Uterus (tissue), 4 donors: ENCODE measurements at places on chromosomes 3 and 15. TPM values are rescaled to one million over a fixed set of nuclear protein-coding genes. Genes with fewer than 3 reads are reported as not detected.

LAMB2 gene
- total RNA-seq: 604 TPM

PAQR9 gene
- total RNA-seq: not detected

LARP6 gene
- 33.7 TPM for total RNA-seq

ZIC1 gene
- not detected for total RNA-seq

MASP1 gene
- 80.7 TPM for total RNA-seq

SPINT1 gene
- total RNA-seq: 38.1 TPM

APPL1 gene
- total RNA-seq: 114 TPM

TNFAIP8L3 gene
- 40.5 TPM for total RNA-seq

ADCY5 gene
- 21.1 TPM for total RNA-seq

GMNC gene
- not detected for total RNA-seq

- no peaks in the 10 kb centered on the region for H3K27me3 ChIP-seq
- no peak overlapping the region for H3K4me3 ChIP-seq
- H3K27ac ChIP-seq: peak overlapping the region; percentile 33
- H3K36me3 ChIP-seq: no peaks in the 10 kb centered on the region
- DNase-seq: peak; percentile 39
Measured at GRCh38 chr15:63857461-63857856, 23.7 kb upstream of the HERC1 start.

GRCh38 chr3:9782770-9783169 lies 9.5 kb downstream of the TADA3 start:
- no peaks in the 10 kb centered on the region for H3K27me3 ChIP-seq
- no peaks in the 10 kb centered on the region for H3K36me3 ChIP-seq
- DNase-seq: no peak
- no peak overlapping the region for H3K27ac ChIP-seq
- no peak overlapping the region for H3K4me3 ChIP-seq

GRCh38 chr3:147620906-147621305 lies 211.7 kb downstream of the ZIC1 start:
- no peak overlapping the region for H3K4me3 ChIP-seq
- H3K36me3 ChIP-seq: no peaks in the 10 kb centered on the region
- no peaks in the 10 kb centered on the region for H3K27me3 ChIP-seq
- DNase-seq: no peak
- no peak overlapping the region for H3K27ac ChIP-seq

DNA sequence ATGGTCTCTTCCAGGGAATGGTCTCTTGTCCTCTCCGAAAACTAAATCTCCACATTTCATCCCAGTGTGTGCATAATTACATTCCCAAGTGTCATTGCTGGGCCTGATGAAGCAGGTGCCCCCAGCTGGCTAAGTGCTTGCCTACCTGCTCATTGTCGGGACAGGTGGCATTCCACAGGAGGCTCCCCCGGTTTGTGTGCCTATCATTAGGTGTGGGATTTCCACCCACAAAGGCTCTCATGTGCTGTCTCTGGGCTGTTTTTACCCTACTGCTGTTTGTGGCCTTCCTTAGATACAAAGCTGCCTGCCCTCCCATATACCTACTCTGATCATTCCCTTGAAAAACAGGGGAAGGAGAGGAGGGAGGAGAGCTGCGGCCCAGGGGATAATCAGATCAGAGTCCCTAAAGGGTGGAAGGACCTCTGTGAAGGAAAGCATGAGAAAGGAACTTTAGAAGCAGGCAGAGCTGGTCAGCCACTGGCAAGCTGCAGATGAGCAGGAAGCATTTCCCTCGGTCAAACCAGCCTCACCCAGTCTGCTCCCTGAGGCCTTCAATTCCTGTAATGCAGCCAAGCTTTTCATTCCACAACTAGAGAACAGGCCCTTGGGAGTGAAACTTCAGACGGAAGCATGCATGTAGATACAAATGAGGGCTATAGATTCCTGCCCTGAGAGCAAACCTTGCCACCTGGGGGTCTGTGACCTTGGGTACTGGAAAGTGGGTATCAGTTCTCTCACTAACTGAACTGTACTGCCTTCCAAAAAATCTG lies 60.7 kb upstream of the HEG1 start:
- H3K4me3 ChIP-seq: no peak overlapping the region
- no peak overlapping the region for H3K27ac ChIP-seq
- no peaks in the 10 kb centered on the region for H3K27me3 ChIP-seq
- H3K4me1 ChIP-seq: no peaks in the 10 kb centered on the region
- no peaks in the 10 kb centered on the region for H3K36me3 ChIP-seq
- DNase-seq: no peak

GRCh38 chr3:111414531-111414930 lies 127.5 kb upstream of the CD96 start:
- no peak overlapping the region for H3K4me3 ChIP-seq
- H3K4me1 ChIP-seq: no peaks in the 10 kb centered on the region
- no peaks in the 10 kb centered on the region for H3K36me3 ChIP-seq

DNA sequence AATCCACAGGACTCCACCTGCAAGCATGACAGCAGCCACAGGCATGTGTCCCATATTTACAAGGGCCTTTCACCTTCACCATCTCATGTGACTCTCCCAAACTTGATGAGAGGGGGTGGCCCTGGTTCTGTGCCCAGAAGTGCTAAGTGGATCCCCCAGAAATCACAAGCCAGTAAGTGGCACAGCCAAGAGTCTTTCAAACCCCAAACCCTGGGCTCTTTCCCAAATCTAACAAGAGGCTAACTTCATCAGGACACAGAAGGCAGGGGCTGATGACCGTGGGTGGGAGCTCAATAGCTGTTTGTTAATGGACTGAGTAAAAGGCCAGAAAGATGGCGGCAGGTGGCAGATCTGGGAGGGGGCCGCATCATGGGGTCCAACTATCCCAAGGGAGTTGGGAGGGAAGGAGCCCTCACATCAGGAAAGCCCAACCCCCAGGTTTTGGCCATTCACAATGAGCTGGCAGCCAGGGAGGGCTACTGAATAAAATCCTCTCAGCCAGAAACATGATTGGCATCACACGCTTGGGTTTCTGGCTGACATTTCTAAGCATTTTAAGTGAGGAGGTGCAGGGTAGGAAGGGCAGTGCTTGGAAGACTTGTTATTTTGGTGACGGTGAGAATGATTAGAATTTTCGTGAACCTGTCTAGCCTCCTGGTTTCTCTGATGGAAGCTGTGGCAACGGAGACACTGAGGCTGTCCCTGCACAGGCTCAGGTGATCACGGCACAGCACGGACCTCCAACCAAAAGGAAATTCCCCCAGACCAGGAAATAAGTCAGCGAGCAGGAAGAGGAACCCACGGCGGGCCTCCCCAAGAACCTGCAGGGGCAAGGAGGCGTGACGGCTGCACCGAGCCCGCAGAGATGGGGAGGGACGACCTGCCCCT lies 109.3 kb downstream of the OXNAD1 start:
- H3K4me3 ChIP-seq: no peak overlapping the region
- H3K27me3 ChIP-seq: no peaks in the 10 kb centered on the region
- peak overlapping the region; percentile 87 for H3K27ac ChIP-seq
- no peaks in the 10 kb centered on the region for H3K36me3 ChIP-seq
- DNase-seq: no peak

GRCh38 chr3:43734685-43735084 lies 43.9 kb downstream of the ABHD5 start:
- DNase-seq: no peak
- H3K27me3 ChIP-seq: no peaks in the 10 kb centered on the region
- H3K27ac ChIP-seq: no peak overlapping the region
- no peak overlapping the region for H3K4me3 ChIP-seq
- no peaks in the 10 kb centered on the region for H3K36me3 ChIP-seq

GRCh38 chr3:189270248-189270832 lies 98.6 kb downstream of the TPRG1 start:
- no peak overlapping the region for H3K4me3 ChIP-seq
- DNase-seq: no peak

GRCh38 chr3:149145356-149145755 lies 15.9 kb downstream of the HPS3 start:
- no peaks in the 10 kb centered on the region for H3K27me3 ChIP-seq
- no peak for DNase-seq
- no peaks in the 10 kb centered on the region for H3K36me3 ChIP-seq
- H3K4me1 ChIP-seq: no peaks in the 10 kb centered on the region
- H3K27ac ChIP-seq: no peak overlapping the region

DNA sequence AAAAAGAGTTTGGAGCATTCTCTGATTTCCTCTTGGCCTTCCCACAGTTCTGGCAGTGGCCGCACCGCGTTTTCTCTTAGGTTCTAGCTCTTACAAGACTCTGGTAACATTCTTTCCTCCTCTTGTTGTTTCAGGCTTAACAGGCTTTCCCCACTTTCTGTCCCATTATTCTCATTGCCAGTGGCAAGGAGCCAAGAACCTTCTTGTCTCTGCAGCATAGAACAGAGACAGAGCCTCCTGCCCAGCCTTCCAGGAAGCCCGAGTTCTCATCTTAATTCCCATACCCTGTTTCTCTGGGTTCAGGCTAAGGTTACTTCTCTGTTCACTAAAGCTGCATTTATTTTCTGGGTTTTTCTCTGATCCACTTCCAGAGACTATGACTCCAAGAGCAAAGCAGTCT lies 61.1 kb downstream of the DUT start:
- no peaks in the 10 kb centered on the region for H3K36me3 ChIP-seq
- H3K4me1 ChIP-seq: no peaks in the 10 kb centered on the region
- H3K27me3 ChIP-seq: no peaks in the 10 kb centered on the region
- DNase-seq: peak; percentile 69
- H3K4me3 ChIP-seq: no peak overlapping the region

- H3K27me3 ChIP-seq: no peaks in the 10 kb centered on the region
- no peak overlapping the region for H3K27ac ChIP-seq
- H3K36me3 ChIP-seq: no peaks in the 10 kb centered on the region
- H3K4me3 ChIP-seq: no peak overlapping the region
Measured at GRCh38 chr3:154013736-154014135, 107.5 kb upstream of the ARHGEF26 start.

DNA sequence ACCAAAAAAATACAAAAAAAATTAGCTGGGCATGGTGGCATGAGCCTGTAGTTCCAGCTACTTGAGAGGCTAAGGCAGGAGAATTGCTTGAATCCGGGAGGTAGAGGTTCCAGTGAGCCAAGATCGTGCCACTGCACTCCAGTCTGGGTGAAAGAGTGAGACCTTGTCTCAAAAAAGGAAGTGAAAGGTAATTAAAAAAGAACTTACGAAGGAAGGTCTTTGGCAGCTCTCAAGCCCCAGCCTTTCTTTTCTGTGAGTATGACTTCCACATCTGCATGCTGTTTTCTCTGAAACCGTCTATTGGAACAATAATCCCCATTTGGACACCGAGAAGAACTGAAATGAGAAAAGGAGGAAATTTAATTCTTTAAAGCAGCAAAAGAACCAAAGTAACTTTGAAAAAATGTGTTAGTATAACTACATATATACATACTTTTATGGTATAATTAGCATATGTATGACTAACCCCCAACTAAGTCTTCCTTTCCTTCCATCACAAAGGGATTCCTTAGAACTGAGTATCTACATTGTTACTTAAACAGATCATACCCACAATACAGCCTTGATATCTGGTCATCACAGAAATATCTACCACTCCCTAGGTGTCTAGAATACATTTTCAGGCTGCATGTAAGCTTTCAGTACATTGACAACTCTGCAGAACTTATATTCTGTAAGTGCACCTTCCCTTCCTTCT lies 50.1 kb downstream of the SETD2 start:
- H3K36me3 ChIP-seq: no peaks in the 10 kb centered on the region
- no peak overlapping the region for H3K4me3 ChIP-seq
- no peaks in the 10 kb centered on the region for H3K27me3 ChIP-seq
- H3K27ac ChIP-seq: no peak overlapping the region

DNA sequence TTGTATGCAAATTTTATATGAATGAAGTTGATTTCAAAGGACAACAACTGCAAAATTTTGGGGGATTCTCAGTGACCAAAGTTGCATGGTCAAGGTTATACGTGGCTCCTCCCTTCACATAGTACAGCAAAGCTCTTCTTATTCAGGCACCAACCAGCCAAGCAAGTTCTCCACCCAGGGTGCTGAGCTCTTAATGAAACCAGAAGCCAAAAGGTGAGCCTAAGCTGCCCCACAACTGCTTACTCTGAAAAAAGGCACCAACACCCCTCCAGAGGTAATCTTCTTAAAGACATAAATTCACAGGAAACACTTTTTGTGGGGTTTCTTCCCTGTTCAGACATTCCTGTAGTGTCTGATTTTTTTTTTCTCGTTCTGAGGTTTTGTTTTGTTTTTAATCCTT lies 106.1 kb upstream of the GMNC start:
- DNase-seq: no peak
- H3K4me3 ChIP-seq: no peak overlapping the region
- H3K36me3 ChIP-seq: no peaks in the 10 kb centered on the region
- H3K27me3 ChIP-seq: no peaks in the 10 kb centered on the region
- no peak overlapping the region for H3K27ac ChIP-seq
